ENCODE measurements at places on chromosomes 13 and 19. TPM values are rescaled to one million over a fixed set of nuclear protein-coding genes. Genes with fewer than 3 reads are reported as not detected.

GRCh38 chr19:3178377-3178972, at the start of gene S1PR4:
Gene S1PR4 (plus strand): TSS chr19:3178769. CDS start chr19:3178793, 24 bp downstream.
- peak; percentile 90 for DNase-seq

GRCh38 chr19:13796301-13797057, 1.2 kb downstream of the ZSWIM4 start:
- DNase-seq: no peak

- DNase-seq: no peak
Measured at GRCh38 chr19:45766869-45767346, 2.1 kb downstream of the SIX5 start.

KLF12 gene
- 15.6 TPM for total RNA-seq

GRIK5 gene
- total RNA-seq: 0.44 TPM

SMIM17 gene
- not detected for total RNA-seq

RUBCNL gene
- total RNA-seq: not detected

All from activated CD8-positive, alpha-beta memory T cell treated with anti-CD3 and anti-CD28 coated beads, Interleukin-2, amount 10 ng/mL, durations not matched to agents 7 days and 5 days (primary cell).